ENCODE measurements at places on chromosomes 16 and 17.

DNA sequence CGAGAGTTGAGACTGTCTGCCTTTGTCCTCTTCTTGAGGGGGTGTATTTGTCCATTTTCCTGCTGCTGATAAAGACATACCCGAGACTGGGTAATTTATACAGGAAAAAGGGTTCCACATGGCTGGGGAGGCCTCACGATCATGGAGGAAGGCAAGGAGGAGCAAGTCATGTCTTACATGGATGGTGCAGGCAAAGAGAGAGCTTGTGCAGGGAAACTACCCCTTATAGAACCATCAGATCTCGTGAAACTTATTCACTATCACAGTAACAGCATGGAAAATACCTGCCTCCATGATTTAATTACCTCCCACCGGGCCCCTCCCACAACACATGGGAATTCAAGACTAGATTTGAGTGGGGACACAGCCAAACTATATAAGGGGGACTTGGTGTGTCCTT is 338.2 kb upstream of the TNRC6C start:
- no peak for DNase-seq

DNA sequence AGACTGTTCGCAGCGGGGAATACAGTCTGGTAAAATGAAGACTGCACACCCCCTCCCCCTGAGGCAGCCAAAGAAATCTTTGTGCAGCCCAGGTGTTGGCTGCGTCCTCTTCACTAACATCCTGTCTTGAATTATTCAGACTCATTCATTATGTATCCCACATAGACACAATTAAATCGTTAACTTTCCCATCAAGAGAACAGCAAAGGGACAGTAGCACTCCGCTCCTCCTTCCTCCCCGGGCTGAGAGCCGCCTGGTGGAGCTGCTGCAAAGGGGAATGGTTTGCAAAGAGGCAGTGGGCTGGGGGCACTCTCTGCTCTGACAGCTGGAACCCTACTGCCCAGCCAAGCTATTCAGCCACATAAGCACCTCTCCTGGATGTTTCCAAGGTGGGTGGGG is 290.0 kb upstream of the SOX9 start:
- DNase-seq, result no peak

DNA sequence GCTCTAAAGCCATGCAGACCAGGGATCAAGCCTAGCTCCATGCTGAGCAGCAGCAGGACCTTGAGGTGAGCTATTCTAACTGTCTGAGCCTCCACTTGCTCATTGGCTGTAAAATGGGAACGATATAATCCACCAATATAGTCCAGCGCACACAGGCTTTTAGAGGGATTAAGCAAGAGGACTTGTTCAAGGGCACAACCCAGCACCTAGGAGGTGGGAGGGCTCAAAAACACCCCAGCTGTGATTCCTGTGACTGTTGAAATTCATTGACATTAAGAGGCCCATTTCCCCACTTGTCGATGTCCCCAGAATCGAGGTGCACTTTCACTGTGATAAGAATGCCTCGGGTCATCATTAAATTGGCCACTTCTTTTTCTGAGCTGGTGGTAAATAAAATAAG is 4.1 kb downstream of the USH1G start:
- DNase-seq, result no peak

- DNase-seq, result no peak
These were observed 55.2 kb upstream of the GOT2 start for GRCh38 chr16:58789351-58789750.

- DNase-seq, result no peak
These were observed 42.8 kb upstream of the FOXF1 start for GRCh38 chr16:86467490-86467889.

DNA sequence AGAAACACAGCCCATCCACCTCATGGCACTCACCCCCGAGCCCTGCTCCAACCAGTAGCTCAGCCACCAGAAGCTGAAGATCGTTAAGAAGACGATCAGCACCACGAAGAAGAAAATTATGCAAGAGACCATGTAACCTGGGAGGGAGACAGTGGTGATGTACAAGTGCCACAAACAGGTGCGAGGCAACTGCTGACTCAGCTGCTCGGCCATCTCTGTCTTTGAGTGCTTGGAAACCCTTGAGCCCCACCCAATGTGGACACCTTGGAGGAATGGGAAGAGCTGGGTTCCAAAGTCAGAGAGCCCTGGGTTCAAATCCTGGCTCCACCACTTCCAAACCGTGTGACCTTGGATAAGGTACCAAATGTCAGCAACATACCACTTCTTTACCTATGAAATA is 38.1 kb upstream of the ABCC12 start:
- no peak for DNase-seq

GRCh38 chr17:18185832-18186626 is 2.4 kb downstream of the ALKBH5 start:
- DNase-seq, result no peak

GRCh38 chr16:67141391-67141790 is 9.4 kb downstream of the B3GNT9 start:
- DNase-seq, result no peak

- no peak for DNase-seq
These were observed 32.4 kb downstream of the SNX11 start for GRCh38 chr17:48139944-48140343.

- no peak for DNase-seq
These were observed 124.7 kb downstream of the FOXL1 start for GRCh38 chr16:86702824-86703588.

DNA sequence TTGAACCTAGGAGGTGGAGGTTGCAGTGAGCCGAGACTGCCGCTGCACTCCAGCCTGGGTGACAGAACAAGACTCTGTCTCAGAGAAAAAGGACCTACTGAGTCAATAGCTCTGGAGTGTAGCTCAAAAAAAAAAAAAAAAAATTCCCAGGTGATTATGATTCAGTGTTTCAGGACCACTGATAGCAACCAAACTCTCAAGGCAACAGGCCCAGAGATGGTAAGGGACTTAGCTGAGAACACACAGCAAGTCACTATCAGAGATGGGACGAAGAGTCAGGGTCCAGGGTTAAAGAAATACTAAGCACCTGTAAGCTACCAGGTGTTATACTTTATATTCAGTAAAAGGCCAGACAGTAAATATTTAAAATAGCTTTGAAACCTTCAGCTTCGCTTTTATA is 335.3 kb downstream of the XYLT1 start:
- DNase-seq, result no peak

GRCh38 chr17:68462381-68463210 is 5.3 kb upstream of the WIPI1 start:
- DNase-seq, result peak; percentile 60

DNA sequence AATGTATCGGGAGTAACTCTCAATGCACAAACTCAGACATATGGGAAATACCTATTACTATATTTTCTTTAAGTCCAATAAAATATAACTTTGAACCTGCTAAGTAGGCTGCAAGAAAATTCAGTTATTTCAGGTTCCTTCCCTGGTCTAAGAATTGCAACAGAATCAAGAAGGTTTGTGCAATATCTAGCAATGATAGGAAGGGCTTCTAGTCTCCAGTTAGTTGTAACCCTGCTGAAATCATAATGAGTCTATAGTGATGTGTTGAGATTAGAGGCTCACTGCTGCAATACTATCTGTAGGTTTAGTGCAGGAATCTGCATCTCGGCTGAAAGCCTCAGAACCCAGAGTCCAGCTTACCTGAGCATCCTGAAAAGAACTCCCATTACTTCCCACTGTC is 110.5 kb downstream of the PMP22 start:
- no peak for DNase-seq

DNA sequence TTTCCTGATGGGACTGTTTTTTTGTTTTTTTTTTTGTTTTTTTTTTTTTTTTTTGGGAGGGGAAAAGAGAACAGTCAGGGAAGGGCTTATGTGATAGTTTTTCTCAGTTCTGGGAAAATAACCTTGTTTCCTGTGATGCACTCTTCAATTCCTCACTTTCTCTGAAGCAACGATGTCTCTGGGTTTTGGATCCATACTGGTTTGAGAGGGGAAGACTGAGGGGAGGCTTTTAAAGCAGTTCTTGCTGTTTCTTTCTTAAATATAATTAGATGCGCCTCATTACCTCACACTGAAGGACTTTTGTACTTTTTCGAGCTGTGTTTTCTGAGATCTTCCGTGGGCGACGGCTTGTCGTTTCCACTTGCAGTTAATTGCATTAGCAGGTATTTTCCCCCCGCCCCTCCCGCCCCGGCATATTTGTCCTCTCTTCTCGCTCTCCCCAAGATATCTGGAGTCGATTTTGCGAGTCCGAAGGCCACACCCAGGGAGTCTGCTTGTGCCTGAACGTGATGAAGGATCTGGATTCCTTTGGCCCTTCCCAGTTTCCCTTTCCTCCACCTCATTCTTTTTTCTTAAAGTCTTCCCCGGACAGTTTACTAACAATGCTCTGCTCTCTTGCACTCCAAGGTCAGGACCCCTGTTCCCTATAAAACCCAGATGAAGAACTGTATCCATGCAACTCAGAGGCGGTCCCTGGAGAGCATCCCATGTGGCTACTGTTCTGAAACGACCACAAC is 125.2 kb upstream of the ZFHX3 start:
- DNase-seq, result no peak

DNA sequence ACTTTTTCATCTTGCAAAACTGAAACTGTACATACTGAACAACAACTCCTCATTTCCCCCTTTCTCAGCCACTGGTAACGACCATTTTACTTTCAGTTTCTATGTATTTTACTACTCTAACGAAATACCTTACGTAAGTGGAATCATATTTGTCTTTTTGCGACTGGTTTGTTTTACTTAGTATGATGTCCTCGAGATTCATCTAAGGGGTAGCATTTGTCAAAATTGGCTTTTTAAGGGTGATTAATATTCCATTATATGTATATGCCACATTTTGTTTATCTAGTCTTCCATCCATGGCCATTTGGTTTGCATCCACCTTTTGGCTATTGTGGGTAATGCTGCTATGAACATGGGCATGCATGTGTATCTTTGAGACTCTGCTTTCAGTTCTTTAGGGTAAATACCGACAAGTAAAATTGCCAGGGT is 10.4 kb downstream of the KPNB1 start:
- DNase-seq, result no peak

GRCh38 chr16:71407731-71408130 is 34.1 kb downstream of the TLE7 start:
- DNase-seq, result no peak

DNA sequence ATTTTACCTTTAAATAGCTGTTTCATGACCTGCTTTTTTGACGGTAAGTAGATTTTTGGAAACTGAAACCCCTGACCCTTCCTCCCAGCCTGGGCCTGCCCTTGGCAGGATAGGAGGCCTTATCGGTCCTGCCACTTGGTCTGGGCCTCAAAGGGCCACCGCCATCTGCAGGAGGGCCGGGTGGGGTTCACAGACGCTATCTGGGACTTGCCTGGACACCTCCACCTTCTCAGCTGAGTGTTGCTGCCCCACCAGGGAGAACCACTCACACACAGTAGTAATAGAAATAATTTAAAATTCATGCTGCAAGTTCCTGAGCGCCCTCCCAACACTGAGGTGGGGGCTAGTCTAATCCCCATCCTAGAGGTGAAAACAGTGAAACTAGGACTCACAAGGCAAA is 4.6 kb upstream of the NPRL3 start:
- no peak for DNase-seq

- no peak for DNase-seq
These were observed 32.6 kb upstream of the CLEC19A start for GRCh38 chr16:19252904-19253303.

GRCh38 chr17:36598951-36599401 is 2.4 kb upstream of the MRM1 start:
- DNase-seq, result no peak

- DNase-seq, result no peak
These were observed 28.6 kb downstream of the ANKRD40 start for GRCh38 chr17:50679008-50679544.

DNA sequence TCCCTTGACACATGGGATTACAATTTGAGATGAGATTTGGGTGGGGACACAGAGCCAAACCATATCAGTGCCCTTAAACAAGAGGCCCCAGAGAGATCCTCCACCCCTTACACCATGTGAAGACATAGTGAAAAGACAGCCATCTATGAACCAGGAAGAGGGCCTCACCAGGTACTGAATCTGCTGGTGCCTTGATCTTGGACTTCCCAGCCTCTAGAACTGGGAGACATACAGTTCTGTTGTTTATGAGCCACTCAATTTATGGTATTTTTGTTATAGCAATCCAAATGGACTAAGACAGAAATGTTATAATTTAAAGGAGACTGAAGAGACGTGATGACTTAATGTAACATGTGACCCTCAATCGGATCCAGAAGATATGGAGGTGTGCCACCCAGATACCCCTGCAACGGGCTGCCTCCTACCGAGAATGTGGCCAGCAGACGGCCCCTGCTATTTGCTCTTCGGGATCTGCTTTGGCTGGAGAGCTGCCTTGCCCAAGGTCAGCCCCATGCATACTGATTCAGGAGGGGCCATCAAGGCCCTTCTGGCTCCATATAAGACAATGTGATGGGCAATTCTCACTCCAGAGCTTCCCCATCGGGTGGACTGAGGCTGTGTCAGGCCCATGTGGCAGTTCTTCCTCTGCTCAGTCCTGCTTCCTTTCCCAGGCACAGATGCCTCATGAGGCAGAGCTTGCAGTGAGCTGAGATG is 80.6 kb downstream of the NETO2 start:
- DNase-seq, result no peak

- DNase-seq, result peak; percentile 4
These were observed 470 bp downstream of the MLYCD start for GRCh38 chr16:83899272-83899897.

GRCh38 chr17:73799781-73800627 is 155.8 kb upstream of the SDK2 start:
- DNase-seq, result no peak

- DNase-seq, result no peak
These were observed 130.5 kb downstream of the MAF start for GRCh38 chr16:79469999-79470398.

GRCh38 chr17:78342449-78343186 is 17.3 kb downstream of the SOCS3 start:
- DNase-seq, result no peak

- no peak for DNase-seq
These were observed 45.4 kb downstream of the BAHCC1 start for GRCh38 chr17:81440511-81441244.

GRCh38 chr17:2259769-2260536 is 43.6 kb downstream of the SMG6 start:
- DNase-seq, result no peak

GRCh38 chr16:53631236-53632025 is 72.2 kb downstream of the RPGRIP1L start:
- no peak for DNase-seq

Data from stimulated activated CD8-positive, alpha-beta memory T cell treated with anti-CD3 and anti-CD28 coated beads, Interleukin-12 subunit alpha, Interleukin-12 subunit beta, amount 100 ng/mL, for 1 hour (primary cell).